ENCODE measurements at places on chromosomes 4 and X.

- no peak for DNase-seq
Observed at GRCh38 chr4:158666892-158667291, 4.8 kb downstream of the C4orf46 start.

DNA sequence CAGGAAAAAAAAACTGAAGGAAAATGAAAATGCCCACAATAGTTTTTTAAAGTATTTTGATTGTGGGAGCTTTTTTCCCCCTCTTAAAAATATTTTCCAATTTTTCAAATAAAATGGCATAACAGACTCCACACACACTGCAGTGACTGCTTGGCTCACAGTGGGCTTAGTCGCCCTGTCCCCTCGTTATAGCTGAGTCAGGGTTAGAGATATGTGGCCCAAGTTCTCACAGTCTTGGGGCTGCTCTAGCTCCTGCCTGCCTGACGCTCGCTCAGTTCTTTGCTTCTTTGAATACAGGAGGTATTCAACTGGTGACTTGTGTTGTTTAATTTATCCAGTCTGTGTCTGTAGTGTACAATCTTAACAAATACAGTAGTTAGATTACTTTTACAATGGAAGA, 47.7 kb downstream of the BEND2 start:
- DNase-seq, result no peak

DNA sequence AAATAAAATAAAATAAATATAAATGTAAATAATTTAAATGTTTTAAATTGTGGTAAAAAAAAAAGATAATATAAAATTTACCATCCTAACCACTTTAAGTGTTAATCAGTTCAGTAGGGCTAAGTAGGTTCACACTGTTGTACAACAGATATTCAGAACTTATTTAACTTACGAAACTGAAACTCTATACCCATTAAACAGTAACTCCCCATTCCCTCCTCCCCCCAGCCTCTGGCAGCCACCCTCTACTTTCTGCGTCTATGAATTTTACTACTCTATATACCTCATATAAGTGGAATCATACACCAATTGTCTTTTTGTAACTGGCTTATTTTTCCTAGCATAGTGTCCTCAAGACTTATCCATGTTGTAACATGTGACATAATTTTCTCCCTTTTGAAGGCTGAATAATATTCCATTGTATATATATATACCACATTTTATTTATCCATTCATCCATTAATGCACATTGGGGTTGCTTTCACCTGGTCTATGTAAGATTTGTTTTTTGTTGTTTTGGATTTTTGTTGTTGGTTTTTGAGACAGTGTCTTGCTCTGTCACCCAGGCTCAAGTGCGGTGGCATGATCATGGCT, 32.5 kb upstream of the ELF2 start:
- DNase-seq, result no peak

DNA sequence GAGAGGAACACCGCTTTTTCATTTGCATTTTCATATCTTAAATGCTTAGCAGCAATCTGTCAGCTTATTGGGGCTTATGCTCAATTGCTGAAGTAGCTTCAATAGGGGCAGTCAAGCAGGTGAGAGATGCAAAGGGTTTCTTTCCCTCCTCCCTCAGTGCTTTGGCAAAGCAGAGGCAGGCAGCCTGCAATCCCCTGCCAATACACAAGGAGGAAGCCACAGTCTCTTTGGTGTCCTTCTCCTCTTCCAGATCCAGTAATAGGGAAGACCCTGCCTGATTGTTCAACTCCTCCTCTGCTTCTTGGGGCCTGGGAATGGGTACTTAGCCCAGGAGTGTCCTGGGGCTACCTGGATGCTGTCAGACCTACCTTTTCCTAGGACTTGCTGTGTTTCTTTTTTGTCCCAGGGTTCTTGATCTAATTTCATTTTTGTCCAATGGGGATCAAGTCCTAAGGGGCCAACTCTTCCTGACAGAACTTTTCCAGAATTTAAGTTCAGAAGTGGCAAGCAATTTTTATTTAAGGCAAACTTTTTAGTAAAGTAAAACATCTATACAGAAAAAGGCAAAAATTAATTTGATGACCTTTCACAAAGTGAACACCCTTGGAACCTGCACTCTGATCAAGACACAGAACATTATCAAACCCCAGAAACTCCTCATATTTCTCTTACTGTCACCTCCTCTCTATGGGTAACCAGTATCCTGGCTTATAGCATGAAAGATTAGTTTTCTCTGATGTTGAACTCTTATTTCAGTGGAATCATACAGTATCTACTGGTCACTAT, 260.3 kb downstream of the PPP3CA start:
- no peak for DNase-seq

GRCh38 chr4:88352062-88352740, 26.5 kb upstream of the HERC6 start:
- no peak for DNase-seq

- no peak for DNase-seq
Observed at GRCh38 chrX:17732138-17732783, 5.0 kb upstream of the SCML1 start.

DNA sequence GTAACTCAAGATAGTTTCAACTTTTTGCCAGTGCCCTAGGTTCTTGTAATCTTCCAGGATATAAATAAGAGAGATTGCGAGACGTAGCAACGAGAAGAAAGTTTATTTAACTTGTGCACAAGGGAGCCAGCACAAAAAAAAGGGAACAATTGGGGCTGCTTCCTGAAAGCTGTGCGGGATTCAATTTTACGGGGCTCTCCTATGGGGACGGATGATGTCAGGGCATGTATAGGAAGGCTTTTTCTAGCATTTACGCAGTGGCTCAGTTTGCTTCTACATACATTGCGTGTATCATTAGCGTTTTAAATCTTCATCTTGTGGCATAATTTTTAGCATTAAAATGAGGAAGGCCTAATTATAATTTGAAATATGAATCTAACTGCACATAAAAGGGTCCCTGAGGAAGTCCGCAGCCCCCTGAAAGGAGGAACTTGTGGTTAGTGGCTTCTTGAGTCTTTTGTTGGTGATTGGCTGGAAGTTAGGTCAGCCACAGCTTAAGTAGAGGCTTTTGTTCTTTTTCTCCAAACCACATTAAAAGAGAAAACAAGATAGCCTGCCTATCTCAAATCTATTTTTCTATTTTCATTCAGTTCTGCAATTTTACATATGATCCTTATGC, 668.2 kb upstream of the NDST4 start:
- DNase-seq, result no peak

DNA sequence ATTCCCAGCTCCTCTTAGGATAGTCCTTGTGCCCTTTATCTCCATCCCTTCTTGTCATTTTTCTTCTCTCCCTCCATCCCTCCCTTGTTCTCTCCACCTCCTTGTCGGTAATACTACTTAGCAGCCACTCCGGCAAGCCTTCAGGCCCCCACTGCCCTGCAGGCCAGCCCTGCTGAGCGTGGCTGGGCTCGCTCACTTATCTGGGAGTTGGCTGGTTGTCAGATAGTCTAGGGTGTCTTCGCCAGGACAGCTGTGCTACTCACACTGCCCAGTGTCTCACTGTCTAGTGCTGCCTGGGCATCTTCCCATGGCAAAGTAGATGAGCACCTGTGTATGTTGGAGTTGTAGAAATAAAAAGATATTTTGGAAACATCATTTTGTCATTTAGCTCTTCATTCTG, 75.0 kb downstream of the STK32B start:
- DNase-seq, result no peak

DNA sequence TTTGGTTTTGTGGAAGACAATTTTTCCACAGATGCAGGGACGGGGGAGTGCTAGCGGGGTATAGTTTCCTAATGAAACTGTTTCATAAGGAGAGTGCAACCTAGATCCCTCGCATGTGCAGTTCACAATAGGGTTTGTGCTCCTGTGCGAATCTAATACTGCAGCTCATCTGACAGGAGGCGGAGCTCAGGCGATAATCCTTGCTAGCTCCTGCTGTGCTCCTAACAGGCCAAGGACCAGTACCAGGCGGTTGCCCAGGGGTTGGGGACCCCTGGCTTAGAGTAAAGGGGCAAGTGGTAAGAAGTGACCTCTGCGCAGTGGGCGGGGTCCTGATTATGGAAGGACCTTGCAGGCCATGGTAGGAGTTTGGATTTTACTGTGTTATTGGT, 3.8 kb downstream of the SCML1 start:
- no peak for DNase-seq

All from central memory CD4-positive, alpha-beta T cell (primary cell).